ENCODE measurements at places on chromosomes 3 and 15.

- no peak for DNase-seq
Measured at GRCh38 chr3:21170964-21171363, 580.0 kb downstream of the ZNF385D start.

- no peak for DNase-seq
Measured at GRCh38 chr3:178295292-178295912, 240.8 kb upstream of the KCNMB2 start.

DNA sequence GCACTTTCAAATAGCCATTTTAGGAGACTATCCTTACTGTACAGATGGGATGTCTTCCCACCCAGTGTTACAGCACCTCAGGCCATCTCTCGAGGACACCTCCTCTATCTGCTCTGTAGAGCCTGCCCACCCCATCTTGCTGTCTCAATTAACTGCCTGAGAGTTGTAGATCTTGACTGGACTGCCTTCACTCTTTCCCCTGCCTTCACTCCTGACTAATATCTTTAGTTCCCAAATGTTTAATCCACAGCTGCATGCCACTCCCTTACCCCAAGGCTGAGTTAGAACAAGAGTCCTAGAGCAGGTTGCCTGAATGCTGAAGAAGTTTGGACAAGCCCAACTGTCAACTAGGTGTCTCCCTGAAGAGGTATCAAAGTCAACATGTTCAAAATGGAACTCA lies 1.3 kb upstream of the PP2D1 start:
- no peak for DNase-seq

DNA sequence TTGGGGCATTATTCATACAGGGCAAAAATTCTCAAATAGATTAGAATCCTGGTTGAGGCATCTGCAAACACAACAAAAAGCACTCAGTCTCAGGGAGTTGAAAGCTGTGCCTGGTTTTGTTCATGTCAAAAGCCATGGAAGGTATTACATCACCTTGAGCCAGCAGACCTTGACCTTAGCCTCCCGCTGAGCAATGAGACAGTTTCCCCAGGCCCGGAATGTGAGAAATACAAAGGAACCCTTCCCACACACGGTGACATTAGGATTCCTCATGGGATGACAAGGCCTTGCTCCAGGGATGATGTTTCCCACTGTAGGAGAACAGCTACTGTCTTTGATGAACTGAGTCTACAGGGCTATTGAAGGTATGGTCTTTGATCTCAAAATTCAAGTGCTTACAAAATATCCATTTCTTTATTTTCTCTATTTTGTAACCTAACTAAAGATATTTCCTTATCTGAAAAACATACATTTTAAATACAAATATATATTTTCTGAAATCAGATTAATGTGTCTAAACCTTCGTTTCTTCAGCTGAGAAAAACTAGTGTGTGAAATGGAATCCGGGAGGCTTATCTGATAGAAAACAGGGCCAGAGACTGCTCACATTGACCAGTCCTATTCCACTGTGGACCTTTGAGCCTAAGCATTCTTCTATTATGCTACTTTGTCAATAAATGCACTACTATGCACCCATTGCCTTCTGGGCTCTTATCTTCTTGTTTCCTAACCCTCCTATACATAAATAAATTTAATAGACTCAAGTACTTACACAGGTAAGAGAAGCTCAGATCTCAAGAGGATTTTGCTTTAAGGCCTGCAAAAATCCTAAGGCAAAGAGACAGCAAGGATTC lies 298.2 kb downstream of the KBTBD8 start:
- no peak for DNase-seq

DNA sequence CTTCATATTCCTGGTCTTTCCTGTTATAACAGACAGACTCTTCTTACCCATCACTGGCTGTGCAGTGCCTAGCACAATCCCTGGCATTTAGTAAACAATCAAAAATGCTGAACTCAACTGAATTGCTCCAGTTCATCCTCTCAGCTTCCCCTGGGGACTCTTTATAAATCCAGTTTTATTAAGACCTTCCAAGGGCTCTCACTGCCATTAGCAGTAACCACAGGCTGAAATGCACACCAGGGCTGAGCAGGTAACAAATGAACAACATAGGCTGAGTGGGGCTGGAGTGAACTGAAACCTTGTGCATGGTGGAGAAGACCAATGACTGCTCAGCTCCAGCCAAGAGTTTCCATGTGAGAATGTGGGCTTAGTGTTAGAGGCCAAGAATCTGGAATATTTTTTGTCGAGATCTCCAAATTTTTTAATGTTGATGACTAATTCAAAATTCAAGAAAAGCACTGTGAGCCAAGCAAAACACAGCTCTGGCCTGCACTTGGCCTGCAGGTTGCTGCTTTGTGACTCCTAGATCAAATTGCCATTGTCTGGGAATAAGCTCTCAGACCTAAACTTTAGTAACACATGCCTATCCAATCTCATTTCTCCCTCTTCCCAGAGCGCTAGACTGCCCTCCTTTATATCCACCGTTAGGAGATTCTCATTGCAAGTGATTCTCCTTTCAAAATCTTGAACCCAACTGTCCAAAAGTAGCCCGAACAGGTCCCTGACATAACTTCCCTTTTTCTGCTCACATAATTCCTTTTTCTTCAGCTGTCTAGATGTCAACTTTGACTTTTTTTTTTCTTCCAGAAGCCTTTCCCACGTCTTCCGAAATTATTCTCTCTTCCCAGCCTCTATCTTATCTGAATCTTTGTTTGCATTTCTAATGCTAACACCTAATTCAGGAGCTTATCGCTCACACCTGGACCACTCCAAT lies 7.4 kb downstream of the SQOR start:
- no peak for DNase-seq
